ENCODE measurements at places on chromosomes 2 and 18.

GRCh38 chr18:6857300-6857699 lies 127.8 kb downstream of the ARHGAP28 start:
- no peak for DNase-seq

- no peak for DNase-seq
These were observed 189.3 kb downstream of the RNF152 start for GRCh38 chr18:61703508-61703907.

GRCh38 chr18:79588636-79589481 lies 90.7 kb upstream of the CTDP1 start:
- DNase-seq, result no peak

DNA sequence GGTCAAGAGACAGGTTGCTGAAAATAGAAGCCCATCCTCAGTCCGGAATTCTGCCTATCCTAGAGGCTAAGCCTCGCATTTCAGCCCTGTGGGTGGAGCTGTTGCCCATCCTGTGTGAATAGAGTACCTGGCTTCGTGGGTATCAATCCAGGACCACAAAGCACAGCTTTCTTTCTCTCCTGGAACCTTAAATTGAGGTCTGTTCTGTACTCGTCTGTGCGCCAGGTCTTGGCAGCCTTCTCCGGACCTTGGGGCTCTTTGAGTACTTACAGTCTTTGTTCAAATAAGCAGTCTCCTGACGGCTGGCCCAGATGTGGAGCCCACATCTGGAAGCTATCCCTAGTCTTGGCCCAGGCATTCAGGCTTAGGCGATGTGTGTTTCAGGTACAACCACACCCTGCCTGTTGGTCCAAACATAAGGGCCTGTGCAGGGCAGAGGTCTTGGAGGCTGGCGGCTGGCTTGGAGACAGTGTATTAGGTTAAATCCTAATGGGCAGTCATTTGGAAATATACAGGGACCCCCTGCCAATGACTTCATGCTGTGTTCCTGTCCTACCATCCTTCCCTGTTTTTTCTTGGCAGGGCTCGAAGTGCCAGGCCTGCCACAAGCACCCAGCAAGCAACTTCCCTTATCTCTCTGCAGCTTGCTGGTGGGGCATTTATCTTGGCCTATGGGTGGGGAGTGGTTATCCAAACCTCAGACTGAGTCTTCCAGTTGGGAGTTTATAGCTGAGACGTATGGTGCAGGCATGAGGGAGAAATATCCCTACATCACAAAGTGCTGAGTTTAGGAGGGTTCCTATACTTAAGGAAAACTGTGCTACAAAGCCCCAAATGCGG lies 294.1 kb downstream of the BCL2 start:
- DNase-seq, result no peak

DNA sequence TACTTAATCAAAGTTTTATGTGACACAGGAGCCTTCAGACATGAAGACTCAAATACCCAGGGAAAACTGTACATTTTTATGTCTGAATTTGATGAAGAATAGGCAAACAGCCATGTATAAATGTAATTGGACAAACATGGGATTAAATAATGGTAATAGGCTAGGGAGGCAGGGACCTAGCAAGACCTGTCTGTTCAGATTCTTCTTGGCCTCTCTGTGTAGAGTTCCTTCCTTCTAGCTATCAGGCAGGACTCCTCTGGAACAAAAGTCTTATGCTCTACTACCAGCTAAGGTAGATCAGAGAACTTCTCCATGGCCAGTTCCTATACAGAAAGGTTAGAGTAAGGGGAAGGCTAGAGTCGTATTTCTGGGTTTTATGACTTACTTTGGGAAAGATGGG lies 9.5 kb upstream of the PARD3B start:
- no peak for DNase-seq

DNA sequence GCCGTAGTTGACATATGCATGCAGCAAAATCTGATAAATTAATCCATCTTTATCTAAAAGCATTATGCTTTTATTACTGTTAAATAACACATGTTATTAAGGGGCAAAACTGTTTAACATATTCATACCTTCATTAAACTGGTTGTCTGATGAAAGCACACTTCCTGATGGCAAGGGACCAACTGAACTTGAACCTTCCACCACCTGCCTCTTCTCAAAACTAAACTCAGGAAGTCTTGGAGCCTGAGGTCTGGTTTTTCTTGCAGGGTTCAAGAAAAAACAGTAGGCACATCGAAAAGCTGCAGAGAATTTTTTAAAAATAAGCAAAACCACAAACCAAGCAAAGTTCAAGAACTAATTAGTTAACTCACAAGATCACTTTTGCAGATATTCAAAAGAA lies 64.9 kb downstream of the LNPK start:
- DNase-seq, result no peak

DNA sequence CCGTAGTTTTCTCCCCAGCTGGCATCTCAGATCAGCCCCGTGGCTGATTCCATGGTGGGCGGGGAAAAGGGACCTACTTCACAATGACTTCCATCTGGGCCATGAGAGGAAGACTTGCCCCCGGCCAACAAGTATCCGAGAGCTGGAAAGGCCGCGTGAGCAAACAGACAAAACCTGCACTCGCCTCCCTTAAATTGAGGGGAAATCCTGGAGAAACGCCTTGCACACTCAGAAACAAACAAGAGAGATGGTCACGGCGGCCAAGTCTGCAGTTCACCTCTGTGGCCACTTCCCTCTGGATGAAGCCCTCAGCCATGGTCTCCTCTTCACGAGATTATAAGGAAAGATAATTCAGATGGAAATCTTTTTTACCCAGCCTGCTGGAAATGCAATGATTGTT lies 39.4 kb upstream of the TPO start:
- no peak for DNase-seq
